Stimulated activated effector memory CD8-positive, alpha-beta T cell treated with anti-CD3 and anti-CD28 coated beads, Interleukin-12 subunit alpha, Interleukin-12 subunit beta, amount 100 ng/mL, for 72 hours (primary cell): ENCODE measurements at places on chromosomes 2 and 18.

DNA sequence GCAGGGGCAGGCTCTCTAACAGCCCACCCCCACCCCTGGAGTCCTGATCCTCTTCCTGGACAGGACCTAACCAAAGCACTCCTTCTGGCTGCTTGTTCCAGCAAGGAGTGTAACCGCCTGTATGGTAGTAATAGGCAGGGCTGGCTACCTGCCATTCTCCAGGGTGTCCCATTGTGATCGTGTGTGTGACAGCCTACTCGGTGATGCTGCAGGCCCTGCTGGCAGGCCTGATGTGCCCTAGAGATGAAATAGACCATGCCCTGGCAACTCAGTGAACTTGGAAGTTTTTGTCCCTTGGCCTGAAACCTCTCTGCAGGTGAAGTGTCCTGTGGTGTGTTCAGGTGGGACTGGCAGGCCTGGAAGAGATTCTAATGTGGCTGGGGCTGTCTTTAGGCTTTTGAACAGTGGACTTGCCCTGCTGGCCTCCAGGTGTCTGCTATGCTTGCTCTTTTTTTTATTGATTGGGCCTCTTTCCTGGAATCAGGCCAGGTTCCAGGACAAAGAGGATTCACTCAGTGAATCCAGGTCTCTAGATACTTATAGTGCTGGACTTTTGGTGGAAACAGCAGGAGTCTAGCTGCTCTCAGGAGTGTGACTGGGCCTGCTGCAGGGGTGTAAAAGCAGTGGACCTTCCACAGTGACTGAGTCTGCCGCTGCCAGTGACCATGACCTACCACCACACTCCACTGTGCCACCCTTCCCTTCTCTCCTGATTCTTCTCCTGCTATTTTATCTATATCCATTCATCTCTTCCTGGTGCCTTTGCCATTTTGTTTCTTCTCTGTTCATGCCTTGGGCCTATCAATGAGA is 132.1 kb downstream of the CTIF start:
- no peak for DNase-seq

DNA sequence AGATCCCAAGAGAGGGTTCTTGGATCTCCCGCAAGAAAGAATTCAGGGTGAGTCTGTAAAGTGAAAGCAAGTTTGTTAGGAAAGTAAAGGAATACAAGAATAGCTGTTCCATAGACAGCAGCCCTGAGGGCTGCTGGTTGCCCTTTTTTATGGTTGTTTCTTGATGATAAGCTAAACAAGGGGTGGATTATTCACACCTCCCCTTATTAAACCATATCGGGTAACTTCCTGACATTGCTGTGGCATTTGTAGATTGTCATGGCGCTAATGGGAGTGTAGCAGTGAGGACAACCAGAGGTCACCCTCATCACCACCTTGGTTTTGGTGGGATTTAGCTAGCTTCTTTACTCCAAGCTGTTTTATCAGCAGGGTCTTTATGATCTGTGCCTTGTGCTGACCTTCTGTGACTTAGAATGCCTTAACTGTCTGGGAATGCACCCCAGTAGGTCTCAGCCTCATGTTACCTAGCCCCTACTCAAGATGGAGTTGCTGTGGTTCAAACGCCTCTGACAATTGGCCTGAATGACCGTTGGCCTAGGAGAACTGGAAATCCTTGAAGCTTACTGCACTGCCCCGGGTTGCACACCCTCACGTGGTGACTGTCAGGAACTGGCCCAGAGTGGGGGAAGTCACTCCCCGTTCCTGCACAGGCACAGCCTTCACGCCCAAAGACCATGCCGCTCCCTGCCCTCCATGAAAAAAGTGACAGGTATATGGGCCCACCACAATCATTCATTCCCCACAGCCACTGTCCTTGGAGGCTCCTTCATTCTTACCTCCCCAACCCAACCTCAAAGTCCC is 136.9 kb downstream of the SEPTIN10 start:
- DNase-seq: no peak

- DNase-seq: no peak
Measured at GRCh38 chr2:74835831-74836674, 2.1 kb downstream of the HK2 start.

DNA sequence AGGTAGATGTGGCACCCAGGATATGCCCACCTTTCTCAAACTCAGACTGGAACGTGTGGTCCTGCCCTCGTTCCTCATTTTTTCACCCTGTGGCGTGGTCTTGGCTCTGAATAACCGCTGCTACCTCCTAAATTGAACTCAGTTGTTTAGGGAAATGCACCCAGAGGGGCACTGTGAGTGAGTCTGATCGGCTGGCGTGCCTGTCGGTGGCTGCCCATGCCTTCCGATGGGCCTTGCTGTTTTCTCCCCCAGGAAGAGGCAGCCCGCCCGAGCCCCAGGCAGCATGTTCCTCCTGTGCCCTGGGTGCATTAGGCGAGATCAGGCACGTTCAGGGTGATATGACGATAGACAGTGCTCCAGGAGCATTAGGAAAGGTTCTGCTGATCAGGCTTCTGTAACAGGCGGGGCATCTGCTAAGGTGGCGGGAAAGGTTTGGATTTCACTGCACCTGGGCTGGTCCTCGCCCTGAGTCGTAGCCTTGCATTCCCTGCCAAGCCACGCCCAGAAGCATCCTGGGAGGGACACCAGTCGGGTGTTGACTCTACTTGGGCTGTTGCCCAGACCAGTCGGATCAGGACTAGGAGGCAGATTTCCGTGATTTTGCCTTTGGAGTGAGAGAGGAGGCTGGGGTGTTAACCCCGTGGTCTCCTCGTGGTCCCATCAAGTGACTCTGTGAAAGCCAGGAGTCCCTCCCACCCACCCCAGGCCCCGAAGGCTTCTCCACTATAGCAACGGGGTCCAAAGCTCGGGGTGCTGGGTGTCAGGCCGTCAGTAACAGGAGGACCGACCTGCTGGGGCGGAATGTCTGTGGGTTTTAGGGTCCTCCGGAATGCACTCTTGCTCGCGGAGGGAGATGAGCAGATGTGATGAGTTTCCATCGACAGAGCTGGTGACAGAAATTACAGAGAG is 75.1 kb downstream of the SH3BP4 start:
- no peak for DNase-seq

DNA sequence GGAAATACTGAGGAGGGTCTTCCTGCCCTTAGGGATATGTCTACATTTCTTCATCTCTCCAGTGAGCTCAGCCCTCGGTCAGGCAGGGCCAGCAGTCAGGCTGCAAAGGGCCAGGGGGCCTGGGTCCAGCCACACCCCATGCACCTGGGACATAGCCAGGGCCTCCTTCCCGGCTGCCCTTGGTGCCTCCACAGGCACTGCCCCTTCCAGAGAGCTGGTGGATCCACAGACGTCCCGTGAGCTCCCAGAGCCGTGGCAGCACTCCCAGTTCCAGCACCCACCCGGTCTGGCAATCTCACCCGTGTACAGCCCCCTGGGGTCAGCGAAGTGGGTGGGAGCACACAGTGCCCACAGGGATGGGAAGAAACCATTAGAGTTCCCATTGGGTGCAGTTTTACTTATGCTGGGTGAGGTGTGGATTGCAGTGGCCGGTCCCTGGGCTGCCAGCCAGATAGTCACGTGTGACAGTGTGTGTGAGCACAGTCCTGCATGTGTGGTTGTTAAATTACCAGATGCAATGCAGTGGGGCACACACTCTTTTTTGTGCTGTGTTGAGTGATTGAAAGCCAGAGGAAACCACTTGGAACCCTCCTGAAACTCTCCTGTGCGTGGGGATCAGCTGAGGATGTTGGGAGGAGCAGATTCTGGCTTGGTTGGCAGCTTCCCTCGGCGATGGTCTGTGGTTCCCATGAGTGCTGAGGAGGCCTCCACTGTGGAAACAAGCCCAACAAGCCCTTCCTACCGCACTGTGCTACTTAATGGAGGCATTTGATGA is 131.0 kb downstream of the SNTG2 start:
- no peak for DNase-seq

GRCh38 chr2:96602330-96602823 is 35.7 kb downstream of the KANSL3 start:
- no peak for DNase-seq

DNA sequence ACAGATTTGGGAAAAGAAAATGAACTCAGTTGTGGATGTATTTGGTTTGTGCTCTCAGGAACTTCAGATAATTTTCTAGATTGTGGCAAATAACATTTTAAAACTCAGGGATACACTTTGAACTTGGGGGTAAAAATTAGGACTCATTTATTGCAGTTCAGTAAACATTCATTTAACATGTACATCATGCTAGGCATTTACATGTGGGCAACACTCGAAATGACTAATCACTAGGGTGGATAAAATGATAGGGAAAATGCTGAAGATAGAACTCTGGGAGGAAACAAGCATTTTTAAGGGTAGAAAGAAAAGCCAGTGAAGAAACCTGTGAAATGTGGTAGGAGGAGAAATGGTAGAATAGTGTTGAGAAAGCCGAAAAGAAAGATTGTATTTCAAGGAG is 7.8 kb downstream of the FAM117B start:
- no peak for DNase-seq

- DNase-seq: no peak
Measured at GRCh38 chr18:7601246-7601615, 34.1 kb downstream of the PTPRM start.

DNA sequence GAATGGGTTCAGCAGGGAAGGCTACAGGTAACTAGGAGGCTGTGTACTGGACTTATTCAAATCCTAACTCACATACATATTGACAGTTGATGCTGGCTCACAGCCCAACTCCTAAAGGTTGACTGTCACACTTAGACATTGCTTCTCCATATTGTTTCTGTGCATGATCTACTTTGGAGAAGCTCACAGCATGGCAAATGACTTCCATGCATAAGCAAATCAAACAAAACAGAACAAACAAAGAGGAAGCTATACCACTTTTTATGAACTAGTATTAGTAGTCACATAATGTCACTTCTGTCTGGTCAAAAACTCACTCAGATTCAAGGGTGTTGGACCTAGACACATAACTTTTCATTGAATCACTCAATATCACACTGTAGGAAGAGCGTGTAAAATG is 43.8 kb upstream of the CDH19 start:
- DNase-seq: no peak
